ENCODE measurements at places on chromosomes 6 and 20.
A peak's percentile ranks its signal among the peaks of the same experiment; 100 is the strongest.

GRCh38 chr6:120869397-120869796 lies 464.9 kb downstream of the TBC1D32 start:
- no peak for DNase-seq

DNA sequence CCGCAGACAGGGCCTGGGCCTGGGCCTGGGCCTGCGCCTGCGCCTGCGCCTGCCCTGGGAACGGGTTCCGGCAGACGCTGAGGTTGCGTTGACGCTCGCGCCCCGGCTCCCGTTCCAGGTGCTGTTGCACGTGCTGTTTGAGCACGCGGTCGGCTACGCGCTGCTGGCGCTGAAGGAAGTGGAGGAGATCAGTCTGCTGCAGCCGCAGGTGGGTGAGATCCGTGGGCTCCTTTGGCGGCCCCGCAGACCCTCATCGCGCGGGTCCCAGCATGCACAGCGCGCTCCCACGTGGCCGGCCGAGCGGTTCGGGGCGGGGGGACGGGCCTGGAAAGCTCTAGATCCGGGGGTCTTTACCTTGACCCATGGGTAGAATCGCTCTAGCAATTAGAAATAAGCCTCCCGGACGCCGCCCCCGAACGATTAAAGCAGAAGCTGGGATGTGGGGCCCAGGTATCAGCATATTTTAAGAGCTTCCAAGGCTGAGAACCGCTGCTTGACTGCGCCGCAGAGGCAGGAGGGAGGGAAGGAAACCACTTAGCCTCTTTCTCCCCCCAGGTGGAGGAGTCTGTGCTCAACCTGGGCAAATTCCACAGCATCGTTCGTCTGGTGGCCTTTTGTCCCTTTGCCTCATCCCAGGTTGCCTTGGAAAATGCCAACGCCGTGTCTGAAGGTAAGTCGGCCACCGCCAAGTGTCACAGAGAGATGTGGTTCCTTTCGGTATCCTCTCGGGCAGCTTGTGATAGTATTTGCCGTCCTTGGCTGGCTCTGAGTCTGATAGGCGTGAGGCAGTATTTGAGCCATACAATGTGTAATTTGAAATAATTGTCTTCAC lies 508 bp downstream of the NOP56 start:
- DNase-seq: no peak

DNA sequence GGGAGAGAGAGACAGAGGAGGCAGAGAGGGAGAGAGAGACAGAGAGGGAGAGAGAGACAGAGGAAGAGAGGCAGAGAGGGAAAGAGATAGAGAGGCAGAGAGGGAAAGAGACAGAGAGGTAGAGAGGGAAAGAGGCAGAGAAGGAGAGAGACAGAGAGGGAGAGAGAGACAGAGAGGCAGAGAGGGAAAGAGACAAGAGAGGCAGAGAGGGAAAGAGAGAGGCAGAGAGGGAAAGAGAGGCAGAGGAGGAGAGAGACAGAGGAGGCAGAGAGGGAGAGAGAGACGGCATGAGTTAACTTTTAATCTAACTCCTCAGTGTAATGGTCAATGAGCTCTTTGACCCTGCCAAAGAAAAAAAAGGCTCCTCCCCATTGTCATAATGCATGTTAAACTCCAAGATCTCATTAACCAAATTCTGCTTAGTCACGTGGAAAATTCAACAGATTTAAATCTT lies 7.1 kb downstream of the ELOVL2 start:
- DNase-seq: no peak

GRCh38 chr20:59608871-59609270 lies 4.5 kb downstream of the PHACTR3 start:
- no peak for DNase-seq

DNA sequence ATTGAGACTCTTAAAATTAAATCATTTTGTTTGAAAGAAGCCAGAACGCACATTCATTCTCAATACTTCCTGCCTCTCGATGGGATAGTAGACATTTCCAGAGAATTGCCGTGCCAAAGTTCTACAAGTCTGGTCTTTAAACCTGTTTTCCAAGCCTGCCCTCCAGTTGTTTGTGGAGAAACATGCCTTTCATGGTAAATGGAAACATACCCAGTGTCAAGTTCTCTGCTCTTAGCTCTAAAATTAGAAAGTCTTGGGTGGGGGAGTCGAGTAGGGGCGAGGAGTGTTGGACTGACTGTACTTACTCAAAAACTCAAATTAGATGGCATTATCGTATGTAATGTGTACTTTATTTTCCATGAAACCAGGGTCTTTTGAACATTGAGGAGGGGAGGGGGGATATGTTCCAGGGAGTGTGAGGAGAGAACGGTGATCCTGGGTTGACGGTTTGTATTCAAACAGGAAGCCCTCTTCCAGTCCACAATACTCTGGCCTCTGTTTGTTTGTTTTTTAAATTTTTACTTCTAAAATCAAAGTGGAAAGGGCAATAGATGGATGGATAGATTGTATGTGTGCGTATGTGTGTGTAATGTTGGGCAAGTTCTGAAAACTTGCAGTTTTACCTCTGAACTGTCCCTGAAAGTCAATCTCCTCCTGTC lies 106.8 kb upstream of the ARMC2 start:
- no peak for DNase-seq

DNA sequence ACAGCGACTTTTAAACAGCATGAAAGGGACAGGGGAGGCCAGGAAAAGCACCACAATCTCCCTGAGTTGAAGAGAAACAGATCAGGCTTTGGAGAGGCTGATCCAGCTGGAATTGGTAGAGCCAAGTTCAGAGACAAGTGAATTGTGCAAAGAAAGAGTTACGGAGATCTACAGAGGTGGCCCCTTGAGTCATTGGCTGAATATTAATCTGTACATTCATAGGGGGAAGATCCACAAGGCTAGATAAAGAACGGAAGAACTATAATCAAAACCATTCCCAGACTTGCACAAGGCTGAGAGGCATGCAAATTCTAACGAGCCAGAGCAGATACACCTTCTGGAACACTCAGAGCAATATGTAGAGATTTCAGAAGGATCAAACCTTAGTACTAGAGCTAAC lies 14.2 kb upstream of the FOXQ1 start:
- DNase-seq: no peak

GRCh38 chr20:35902545-35902941 lies 51.8 kb downstream of the SCAND1 start:
- DNase-seq: no peak

- no peak for DNase-seq
Measured at GRCh38 chr20:63697868-63698545, 1.6 kb downstream of the TNFRSF6B start.

- DNase-seq: no peak
Measured at GRCh38 chr6:120764312-120764711, 570.0 kb downstream of the TBC1D32 start.

DNA sequence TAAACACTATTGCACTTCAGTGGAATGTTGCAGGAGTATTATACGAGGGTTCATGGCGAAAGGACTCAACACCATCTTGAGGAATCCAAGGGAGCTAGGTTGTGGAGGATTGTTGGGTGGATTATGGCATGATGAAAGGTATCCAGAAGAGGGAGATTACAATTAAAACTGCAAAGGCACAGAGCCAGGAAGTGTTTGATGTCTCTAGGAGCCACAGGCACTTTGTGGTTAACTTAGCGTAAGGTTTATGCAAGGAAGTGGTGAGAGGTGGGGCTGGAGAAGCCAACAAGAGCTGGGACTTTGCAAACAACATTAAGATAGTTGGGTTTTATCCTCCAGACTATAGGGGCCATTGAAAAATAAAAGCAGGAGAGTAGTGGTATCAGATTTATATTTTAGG lies 86.6 kb upstream of the TPD52L1 start:
- DNase-seq: no peak

DNA sequence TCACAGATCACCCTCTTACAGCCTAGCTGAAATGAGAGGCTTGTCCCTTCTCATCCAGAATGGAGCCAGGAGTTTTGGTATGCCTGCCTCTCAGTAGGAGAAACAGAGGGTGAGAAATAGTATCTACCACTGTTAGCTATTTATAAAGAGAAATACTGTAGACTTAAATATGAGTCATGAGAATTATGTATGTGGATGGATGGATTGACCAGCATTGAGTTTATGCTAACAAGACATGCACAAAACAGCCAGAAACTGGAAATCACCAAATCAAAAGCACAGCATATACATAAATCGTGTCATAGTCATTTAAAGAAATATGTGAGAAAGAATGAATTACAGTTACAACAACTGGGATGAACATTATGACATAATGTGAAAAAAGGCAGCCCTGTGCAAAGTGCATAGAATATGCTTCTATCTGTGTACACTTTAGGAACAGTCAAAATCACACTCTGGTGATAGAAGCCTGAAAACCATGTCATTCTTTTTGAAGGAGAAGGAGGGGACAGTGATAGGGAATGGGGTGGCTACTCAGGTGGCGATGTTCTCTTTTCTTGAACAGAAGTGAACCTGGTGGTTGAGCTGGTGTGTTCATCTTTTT lies 79.8 kb upstream of the KIF25 start:
- DNase-seq: no peak

DNA sequence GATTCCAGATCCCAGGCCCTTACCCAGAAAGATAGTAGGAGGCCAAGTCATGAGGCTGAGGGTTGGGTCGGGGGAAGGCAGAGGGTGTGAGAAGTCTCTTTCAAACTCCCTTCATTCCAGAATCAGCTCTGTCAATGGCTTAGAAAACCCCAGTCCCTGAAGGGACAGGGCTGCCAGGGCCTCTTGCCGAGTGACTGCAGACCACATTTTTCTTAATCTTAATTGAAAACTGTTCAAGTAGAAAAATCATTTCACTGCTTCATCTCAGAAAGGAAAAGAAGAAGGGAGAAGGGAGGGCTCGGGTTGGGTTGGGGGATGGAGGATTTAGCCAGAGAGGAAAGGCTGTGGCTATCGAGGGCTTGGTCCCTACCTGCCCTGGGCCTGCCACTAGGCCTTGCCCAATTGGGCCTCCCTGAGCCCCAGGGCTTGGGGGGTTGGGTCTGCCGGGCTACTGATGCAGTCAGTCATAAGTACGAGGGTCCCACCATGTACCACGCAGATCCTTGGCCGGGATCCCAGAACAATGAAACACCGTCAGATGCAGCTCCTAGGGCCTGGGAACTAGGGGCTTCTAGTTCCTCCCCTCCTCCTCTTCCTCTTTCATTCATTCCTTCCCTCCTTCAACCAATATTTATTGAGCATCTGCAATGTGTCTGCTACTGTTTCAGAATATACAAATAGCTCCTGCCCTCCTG lies 44.0 kb upstream of the CTNNBL1 start:
- no peak for DNase-seq

GRCh38 chr20:50666709-50667298 lies 24.5 kb downstream of the RIPOR3 start:
- no peak for DNase-seq

DNA sequence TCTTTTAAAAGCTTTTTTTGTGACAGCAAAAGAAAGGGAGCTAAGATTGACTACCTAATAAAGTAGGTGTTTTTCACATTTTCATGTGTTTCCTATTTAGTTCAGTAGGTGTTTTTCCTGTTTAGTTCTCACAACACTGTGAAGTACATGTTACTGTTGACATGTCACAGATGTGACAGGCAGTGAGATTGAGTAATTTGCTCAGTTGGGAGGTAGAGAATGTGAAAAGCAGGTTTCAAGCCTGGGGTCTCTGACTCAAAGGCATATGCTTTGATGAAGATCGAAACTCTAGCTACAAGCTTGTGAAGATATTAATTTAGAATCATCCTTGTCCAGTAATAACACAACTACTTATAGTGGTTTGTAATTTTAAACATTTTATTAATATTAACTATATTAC lies 43.1 kb downstream of the SLX4IP start:
- DNase-seq: no peak

GRCh38 chr20:54822386-54822785 lies 347.0 kb downstream of the DOK5 start:
- no peak for DNase-seq

- DNase-seq: no peak
Measured at GRCh38 chr6:18221288-18221615, 43.1 kb downstream of the DEK start.

DNA sequence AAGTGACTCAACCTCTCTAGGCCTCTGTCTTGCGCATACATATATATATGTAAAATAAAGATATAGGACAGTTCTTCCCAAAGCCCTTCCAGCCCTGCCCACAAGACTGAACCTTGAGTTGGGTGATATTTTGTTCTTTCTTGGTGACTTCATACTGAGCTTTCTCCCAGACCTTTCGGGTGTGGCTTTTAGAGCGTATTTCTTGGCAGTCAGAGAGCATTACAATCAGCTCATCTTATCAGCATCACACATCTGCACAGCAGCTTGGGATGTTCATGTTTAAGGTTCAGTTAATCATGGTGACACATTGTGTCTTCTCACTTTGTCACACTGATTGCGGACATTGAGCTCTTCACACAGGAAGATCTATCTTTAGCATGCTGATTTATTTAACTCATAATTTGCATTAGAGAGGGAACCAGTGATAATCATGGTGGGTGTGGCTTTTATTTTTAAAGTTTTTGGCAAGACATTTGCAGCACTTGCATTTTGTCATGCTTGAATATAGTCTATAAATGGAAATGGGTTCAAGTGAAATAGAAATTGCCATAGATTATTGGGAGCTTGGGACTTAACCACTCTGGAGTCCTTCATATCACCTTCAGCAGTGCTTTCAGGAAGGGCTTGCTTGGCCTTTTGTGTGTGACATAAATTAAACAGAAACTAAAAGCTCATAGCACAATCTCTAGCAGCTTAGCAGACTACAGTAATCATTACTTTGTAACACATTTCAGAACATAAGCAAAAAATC lies 8.3 kb downstream of the KIF3B start:
- DNase-seq: peak; percentile 14

GRCh38 chr6:117613920-117614560 lies 11.7 kb upstream of the GOPC start:
- peak; percentile 80 for DNase-seq

GRCh38 chr6:126764671-126765070 lies 353.8 kb upstream of the RSPO3 start:
- no peak for DNase-seq

- no peak for DNase-seq
Measured at GRCh38 chr6:28586962-28587745, 61.5 kb downstream of the GPX5 start.

DNA sequence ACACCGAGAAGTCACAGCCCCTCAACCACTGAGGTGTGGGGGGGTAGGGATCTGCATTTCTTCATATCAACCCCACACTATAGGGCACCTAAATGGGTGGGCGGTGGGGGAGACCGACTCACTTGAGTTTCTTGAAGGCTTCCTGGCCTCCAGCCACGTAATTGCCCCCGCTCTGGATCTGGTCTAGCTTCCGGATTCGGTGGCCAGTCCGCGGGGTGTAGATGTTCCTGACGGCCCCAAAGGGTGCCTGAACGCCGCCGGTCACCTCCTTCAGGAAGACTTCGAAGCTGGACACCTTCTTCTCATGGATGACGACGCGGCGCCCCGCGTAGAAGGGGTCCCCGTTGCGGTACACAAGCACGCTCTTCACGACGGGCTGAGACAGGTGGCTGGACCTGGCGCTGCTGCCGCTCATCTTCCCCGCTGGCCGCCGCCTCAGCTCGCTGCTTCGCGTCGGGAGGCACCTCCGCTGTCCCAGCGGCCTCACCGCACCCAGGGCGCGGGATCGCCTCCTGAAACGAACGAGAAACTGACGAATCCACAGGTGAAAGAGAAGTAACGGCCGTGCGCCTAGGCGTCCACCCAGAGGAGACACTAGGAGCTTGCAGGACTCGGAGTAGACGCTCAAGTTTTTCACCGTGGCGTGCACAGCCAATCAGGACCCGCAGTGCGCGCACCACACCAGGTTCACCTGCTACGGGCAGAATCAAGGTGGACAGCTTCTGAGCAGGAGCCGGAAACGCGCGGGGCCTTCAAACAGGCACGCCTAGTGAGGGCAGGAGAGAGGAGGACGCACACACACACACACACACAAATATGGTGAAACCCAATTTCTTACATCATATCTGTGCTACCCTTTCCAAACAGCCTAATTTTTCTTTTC lies at the start of gene DCDC2:
Gene DCDC2, minus strand, starts transcription at position 724 of the 883 bp plus-strand sequence. Its CDS starts 309 bp downstream, at position 415.
- DNase-seq: no peak

- DNase-seq: no peak
Measured at GRCh38 chr6:53906842-53907241, 112.0 kb downstream of the LRRC1 start.

- DNase-seq: no peak
Measured at GRCh38 chr6:107665382-107665781, 158.7 kb downstream of the SCML4 start.

Measured in HS-27A (cell line).